ENCODE measurements at places on chromosomes 7 and 10.

DNA sequence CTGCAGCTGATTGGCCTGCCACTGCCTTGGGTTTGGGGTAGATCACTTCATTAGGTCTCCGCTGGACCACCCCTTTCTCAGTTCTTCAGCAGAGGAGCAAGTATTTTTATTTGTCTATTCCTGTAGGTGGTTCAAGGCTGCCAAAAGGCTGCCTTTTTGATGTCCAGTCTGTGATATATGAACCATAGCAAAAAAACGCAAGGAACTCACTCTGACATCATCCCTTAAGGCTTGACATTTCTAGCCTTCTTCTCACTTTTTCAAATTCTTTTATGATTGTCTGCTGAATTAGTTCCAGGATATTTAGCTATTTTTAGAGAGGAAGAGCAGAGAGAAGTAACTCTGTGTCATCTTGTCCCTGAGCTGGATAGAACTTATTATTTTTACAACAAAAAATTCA lies 269.2 kb downstream of the BAMBI start:
- peak; percentile 57 for DNase-seq

- no peak for DNase-seq
These were observed 242.6 kb upstream of the FZD8 start for GRCh38 chr10:35884657-35885071.

DNA sequence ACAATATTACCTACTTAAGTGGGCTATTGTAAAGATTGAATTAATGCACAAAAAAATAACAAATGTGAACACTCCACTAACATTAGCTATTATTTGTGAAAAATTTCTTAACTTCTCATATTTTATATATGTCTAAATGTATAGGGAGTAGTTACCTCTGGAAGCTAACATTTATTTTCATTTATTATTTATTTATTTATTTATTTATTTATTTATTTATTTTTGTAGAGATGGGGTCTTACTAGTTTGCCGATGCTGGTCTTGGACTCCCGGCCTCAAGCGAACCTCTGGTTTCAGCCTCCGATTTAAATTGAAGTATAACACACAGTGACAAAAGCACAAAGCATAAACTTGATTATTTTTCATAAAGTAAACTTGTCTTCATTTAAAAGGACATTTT lies 5.1 kb upstream of the SPOCK2 start:
- DNase-seq, result no peak

DNA sequence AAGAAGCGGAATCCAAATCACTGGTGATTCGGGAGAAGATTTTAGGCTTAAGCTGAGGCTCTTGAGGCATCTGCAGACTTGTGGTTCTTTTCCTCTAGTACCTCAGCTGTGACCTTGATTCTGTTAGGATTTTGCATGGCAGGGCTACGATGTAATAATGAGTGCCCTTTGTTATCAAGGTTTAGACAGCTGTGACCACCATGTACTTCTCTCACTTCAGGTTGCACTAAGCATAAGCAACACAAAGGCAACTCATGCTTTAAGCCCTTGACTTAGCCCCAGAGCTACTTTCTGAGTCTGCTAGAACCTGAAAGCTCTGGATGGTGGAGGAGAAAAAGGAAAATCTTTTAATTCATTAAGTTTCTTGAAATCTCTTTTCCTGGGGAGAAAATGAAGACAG lies 1052.3 kb upstream of the PHF14 start:
- no peak for DNase-seq

DNA sequence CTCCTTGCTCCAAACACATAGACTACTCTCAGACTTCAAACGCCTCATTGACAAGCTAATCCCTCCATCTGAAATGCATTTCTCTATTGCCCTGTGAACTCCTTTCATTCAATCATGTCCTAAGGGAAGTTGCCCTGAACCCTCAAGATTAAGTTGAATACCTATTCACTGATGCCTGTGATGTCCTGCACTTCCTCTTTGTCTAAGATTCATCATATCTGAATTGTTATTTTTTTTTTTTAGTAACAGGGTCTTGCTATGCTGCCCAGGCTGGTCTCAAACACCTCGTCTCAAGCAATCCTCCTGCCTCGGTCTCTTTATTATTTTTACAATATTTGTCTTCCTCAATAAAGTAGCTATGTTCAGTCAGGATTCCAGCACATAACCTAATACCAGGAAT lies 3.2 kb downstream of the PSMA2 start:
- DNase-seq, result no peak

DNA sequence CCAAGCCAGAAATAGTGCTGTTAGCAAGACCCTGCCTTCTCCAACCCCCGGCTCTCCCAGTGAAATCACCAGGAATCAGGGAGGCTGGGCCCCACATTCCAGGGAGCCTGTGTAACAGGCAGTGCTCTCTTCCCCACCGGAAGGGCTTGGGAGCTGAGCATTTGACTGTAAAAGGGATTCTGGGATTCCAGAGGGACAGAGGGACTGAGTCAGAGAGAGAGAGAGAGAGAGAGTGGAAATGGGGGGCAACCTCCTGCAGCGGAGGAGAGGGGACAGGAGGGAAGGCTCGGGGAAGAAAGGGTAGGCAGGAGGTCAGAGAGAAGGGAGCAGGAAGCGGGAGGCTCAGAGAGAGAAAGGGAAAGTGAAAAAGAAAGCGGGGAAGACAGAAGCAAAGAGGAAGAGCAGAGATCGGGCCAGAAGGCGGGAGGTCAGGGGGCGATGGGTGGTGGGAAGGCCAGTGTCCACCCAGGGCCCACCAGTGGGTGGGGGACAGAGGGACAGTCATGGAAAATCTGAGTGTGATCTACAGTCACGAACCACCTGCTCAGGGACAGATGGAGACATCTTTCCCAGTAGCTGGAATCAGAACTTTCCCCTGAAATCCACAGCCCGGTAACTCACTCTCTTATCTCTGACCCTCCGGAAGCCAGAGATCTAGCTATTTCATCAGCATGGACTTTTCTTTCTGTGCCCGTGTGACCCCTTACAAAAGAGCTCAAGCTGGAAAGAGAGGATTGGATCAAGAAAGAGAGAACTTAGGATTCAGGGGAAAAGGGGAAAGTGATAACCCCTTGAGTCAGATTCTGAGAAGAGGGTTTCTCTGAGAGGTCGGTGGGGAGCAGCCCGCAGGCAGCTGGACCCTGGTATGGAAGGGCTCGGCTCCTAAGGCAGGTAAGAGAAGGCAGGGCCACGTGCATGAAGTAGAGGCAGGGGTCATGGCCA lies 4.6 kb upstream of the SERPINE1 start:
- peak; percentile 89 for DNase-seq

- no peak for DNase-seq
These were observed 26.9 kb upstream of the OR9A4 start for GRCh38 chr7:141889321-141889720.

DNA sequence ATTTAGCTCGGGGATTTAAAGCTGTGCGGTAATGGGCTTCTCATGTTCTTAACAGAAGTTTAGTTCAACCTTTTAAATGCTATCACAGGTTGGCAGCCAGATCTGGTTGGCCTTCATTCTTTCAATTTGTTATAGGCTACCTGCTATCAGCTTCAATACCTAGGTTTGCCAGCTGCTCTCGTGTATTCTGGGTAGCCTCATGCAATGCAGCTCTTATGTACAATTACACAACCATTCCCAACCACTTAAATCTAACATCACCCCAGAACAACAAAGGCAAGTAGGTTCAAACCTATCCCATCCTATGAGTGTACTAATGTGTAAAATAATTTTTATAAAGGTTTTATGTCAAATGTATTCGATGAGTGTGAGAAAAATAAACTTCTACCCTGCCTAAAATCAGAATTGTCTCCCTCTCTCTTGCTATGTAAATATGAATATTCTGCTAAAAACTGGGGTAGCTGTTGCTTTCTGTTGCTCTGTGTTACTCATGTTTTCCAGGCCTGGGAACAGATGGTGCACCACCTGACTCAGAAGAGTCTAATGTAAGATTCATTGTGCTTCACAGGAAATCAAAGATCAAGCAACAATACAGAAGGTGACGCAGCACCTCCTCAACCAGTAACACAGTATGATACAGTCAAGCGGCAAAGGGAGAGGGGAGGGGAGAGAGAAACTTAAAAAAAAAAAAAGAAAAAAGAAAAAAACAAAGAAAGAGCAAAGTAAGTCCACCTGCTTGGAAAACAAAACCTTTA lies 188.6 kb downstream of the ETV1 start:
- DNase-seq, result peak; percentile 21

- DNase-seq, result no peak
These were observed 8.0 kb downstream of the AKR1B10 start for GRCh38 chr7:134535272-134535918.

Measured in hepatic stellate cell (primary cell).